ENCODE measurements at places on chromosomes 12 and 14. TPM values are rescaled to one million over a fixed set of nuclear protein-coding genes. Genes with fewer than 3 reads are reported as not detected.

DNA sequence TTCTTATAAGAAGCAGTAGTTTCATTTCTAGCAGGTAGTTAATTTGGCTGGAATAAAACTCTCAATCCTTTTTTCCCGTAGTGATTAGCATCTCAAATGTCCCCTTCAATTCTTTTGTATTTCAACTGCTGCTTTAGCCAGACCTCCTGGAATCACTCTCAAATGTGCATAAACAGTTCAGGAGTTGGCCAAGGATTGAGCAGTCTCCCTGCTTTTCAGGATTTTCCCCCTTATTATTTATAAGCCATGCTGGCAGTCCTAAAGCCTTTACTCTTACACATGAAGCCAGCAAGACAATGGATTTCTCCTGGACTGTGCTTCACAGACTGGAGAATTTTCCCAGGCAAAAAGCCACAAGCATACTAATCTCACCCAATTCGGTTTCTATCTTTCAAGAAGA lies 950.1 kb downstream of the VRK1 start:
- no peaks in the 10 kb centered on the region for H3K36me3 ChIP-seq
- no peak overlapping the region for H3K4me3 ChIP-seq
- H3K27me3 ChIP-seq, result no peaks in the 10 kb centered on the region
- DNase-seq, result no peak
- H3K4me1 ChIP-seq, result no peaks in the 10 kb centered on the region

DNA sequence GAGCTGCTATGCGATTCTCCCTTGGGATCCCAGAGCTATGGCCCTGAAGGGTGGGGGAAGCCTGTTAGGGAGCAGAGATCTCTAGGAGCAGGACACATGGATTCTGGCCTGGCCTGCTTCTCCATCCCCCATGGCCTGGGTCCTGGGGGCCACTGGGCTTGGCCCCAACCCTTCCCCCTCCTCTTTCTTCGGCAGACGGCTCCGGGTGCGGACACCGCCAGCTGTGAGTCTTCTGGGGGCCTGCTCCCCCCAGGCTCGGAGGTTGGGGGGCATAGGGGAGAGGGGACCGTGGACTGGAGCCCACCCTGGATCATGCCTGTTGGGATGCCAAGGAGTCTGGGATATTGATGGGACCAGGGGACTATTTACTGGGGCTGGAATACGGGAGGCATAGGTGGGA lies 9.0 kb downstream of the PRPF40B start:
- H3K27ac ChIP-seq, result no peak overlapping the region
- no peak overlapping the region for H3K4me3 ChIP-seq
- no peaks in the 10 kb centered on the region for H3K4me1 ChIP-seq
- peaks cover 3% of the 10 kb centered on the region for H3K36me3 ChIP-seq
- no peak for DNase-seq

DNA sequence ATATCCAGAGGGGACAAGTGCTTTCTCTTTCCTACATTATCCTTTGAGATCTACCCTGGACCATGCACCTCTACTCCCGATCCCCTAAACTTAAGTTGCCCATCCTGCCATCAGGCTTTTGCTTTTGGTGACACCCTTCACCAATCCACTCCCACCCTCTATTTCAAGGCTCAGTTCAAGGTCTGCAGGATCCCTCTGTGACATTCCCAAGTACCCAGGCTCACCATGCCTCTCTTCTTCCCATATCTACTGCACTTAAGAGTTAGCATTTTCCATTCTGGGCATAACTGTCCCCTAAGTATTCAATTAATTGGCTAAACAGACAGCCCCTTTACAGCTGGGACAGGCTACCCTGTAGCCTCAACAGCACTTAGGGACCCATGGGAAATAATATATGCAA lies 3.1 kb downstream of the NFYB start:
- H3K4me3 ChIP-seq, result no peak overlapping the region
- peaks cover 51% of the 10 kb centered on the region for H3K4me1 ChIP-seq
- no peaks in the 10 kb centered on the region for H3K36me3 ChIP-seq
- no peaks in the 10 kb centered on the region for H3K27me3 ChIP-seq
- no peak overlapping the region for H3K27ac ChIP-seq

GRCh38 chr12:131413006-131413405 lies 297.9 kb upstream of the SFSWAP start:
- no peak overlapping the region for H3K27ac ChIP-seq
- DNase-seq, result no peak
- H3K27me3 ChIP-seq, result no peaks in the 10 kb centered on the region
- H3K4me1 ChIP-seq, result no peaks in the 10 kb centered on the region
- no peaks in the 10 kb centered on the region for H3K36me3 ChIP-seq

DNA sequence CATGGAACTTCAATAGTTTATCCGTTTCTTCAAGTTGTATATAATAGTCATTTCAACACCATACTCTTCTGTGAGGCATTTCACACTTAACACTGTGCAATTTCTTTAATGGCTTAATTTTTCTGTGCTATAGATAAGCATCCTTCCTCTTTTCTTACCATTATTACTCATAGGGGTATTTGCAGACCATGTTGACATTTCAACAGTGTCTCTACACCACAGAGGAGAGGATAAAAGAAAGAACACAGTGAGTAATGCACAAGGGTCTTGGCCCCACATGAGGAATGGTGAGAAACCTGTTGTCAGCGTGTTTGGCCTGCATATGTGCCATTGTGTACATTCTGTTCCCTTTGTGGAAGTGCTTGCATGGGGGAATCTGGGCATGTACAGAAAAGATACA lies 421.5 kb upstream of the MDGA2 start:
- H3K27ac ChIP-seq, result no peak overlapping the region
- no peaks in the 10 kb centered on the region for H3K4me1 ChIP-seq
- no peak for DNase-seq
- H3K4me3 ChIP-seq, result no peak overlapping the region
- H3K27me3 ChIP-seq, result no peaks in the 10 kb centered on the region

- no peak overlapping the region for H3K4me3 ChIP-seq
- DNase-seq, result no peak
- H3K27me3 ChIP-seq, result no peaks in the 10 kb centered on the region
- H3K4me1 ChIP-seq, result no peaks in the 10 kb centered on the region
- H3K27ac ChIP-seq, result no peak overlapping the region
- H3K36me3 ChIP-seq, result no peaks in the 10 kb centered on the region
These were observed 152.5 kb upstream of the BTG1 start for GRCh38 chr12:92297932-92298696.

- no peaks in the 10 kb centered on the region for H3K4me1 ChIP-seq
- H3K27me3 ChIP-seq, result no peaks in the 10 kb centered on the region
- DNase-seq, result no peak
- H3K4me3 ChIP-seq, result no peak overlapping the region
- H3K36me3 ChIP-seq, result no peaks in the 10 kb centered on the region
These were observed 10.6 kb downstream of the AREL1 start for GRCh38 chr14:74702293-74702692.

Gene KITLG
- 4.4 TPM for total RNA-seq

Gene DEPDC4
- total RNA-seq, result 2.1 TPM

Gene HCAR1
- total RNA-seq, result not detected

Gene JPH4
- 0.52 TPM for total RNA-seq

Gene LYSET
- total RNA-seq, result 5.4 TPM

All from body of pancreas (tissue), 4 donors.